ENCODE measurements at places on chromosomes 2 and 18.
A peak's percentile ranks its signal among the peaks of the same experiment; 100 is the strongest.

DNA sequence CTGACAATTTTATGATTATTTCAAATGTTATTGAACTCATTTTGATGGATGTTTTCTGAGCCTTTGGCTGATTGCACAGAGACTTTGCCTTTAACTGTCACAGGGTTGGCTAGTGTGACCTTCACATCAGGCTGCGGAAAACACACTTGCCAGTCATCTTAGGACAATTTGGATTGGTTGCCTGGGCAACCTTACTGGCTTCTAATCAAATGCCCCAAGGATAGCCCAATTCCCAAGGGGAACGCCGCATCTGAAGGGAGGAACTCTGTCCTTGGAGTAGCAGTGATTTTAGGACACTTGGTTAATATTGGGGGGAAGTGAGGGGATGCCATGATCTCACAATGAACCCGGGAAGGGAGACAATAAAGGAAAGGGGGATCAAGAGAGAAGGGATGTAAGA lies 29.5 kb downstream of the OSBPL6 start:
- DNase-seq, result no peak

DNA sequence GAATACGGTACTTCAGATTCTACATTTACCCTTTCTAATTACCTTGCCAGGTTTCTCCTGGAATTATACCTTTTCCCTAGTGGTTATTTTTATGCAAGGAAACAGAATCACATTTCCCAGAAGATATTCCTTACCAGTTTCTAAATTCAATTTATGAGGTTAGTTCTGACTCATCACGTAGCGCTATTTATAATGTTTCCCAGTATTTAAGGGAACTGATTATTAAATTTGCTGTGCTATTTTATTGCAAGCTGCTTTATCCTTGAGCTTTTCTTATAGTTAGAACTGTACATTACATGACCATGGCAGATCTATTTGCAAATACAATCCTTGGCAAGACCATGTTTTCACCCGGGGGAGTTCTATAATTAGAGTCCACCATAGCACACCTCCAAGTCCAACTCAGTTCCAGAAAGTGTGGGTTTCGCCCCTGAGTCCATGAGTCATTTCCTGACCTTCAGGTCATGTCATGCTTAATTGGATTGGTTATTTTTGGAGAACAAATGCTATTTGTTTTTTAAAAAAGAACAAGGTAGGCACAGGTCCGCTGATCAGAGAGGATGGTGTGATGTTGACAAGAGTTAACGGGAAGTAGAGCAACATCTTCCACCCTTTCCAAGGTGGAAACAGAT lies 126.6 kb downstream of the ZNF532 start:
- no peak for DNase-seq

GRCh38 chr2:27804146-27804545 lies 32.6 kb downstream of the MRPL33 start:
- no peak for DNase-seq

DNA sequence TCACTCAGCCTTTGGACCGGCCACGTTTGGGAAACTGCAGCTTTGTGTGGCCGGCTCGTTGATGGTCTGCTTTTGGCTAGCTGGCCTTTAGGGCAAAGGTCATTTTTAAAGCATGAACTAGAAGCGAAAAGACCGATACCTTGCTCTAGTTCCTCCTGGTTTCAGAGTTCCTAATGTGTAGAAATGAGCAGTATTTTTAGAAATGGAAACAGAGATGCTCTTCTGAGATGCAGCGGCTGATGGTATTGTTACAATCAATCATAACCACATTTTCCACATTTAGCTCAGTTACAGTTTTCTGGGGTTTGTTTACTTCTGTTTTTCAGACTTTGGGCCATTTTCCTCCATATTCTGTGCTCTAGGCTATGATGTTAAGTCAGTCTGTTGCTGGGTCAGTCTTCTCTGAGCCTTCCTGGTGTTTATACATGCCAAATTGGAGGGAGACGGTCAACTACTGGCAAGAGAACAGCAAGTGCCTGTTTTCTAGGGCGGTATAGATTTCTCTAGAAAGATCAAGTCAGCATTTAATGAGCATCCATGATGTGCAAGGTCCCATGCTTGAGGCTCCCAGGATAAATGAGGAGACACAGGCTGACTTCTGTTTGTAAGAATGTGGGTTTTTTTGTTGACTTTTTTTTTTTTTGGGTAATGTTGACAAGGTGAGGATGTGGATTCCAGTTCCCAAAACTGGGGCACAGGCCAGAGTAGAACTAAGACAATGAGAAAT lies 28.0 kb downstream of the RNF144A start:
- no peak for DNase-seq

DNA sequence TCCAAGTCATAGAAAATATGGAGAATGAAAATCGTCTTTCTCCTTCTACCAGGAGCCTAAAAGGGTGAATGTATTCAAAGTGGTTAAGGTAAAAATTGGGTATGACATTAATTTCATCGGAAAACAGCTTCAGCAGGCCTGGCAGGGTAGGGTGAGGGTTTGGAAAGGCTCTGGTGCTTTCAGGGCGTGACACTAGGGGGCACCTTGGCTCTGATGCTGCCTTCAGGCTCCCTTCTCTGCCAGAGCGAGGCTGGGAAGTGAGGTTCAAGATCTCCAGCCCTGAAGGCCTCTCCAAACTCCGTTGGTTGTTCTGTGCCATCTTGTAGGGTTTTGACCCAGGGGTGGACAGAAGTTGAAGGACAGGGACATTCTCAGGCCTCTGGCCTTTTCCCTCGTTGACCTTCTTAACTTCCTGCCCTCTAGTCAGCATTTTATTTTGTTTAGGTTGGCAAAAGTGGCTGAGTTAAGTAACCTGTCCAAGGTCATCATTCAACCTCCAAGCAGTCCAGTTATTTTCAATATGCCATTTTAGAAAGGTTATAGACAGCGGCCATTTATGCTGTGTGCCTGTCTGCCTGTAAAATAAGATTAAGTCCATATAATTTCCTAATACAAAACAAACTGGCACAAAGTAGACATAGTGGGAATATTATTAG lies 40.3 kb downstream of the EML6 start:
- peak; percentile 51 for DNase-seq

DNA sequence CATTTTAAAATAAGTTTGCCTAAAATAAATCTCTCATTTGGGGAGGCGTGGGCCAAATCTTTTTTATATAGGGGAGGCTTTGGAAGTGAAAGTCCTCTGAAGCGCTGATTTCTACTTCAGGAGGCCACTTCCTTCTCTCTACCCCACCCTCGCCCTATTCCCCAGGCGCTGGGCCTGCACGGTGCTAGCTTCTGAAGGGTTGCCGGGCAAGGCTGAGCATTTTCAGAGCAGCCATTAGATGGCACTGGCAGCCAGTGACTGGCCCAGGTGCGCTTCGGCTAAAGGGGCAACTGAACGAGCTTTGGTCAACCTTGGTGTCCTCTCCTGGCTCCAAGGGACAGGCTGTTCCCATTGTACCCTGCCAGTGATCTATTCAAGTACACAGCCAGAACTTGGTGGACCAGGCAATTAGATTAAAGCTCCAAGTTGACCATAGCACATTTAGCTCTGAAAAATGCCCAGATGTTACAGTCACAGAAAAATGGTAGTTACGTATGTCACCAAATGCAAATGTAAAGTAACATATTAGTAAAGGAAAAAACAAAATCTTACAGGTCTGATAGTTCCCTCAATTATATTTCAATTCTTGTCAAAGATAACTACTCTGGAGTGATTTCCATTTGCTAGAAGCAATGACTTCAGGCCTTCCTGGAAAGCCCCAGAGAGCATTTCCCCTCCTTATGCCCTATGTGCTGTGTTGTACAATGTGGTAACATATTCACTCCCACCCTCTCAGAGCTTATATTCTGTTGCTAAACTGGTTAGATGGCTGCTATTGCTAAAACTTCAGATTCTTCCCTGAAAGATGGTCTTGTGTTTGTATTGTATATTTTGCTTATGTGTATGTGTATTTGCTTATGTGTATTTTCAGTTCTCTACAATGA lies 2.1 kb downstream of the POMC start:
- peak; percentile 62 for DNase-seq

DNA sequence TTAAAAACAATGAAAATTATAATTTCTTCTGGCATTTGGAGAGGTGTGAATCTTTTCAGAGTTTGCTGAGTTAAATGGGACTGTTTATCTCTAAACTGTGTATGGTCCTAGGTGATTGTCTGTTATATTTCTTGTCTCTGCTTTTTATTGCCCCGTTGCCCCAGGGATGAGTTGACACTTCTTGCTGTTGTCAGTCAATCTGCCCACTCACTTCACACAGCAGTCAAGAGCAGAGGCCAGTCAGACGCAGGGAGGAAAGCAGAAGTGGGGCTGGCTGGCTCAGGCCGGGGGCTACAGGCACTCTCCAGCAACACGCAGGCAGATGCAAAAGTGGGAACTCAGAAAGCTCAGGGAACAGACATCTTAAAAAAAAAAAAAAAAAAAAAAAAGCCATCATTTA lies 365.2 kb downstream of the CLIP4 start:
- no peak for DNase-seq

DNA sequence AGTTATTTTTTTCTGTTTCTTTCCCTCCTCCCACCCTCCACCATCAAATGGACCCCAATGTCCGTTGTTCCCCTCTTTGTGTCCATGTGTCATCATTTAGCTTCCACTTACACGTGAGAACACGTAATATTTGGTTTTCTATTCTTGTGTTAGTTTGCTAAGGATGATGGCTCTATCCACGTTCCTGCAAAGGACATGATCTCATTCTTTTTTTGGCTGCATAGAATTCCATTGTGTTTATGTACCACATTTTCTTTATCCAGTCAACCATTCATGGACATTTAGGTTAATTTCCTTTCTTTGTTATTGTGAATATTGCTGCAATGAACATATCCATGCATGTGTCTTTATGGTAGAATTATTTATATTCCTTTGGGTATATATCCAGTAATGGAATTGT lies 91.3 kb upstream of the TNP1 start:
- no peak for DNase-seq

- no peak for DNase-seq
These were observed 31.4 kb downstream of the ZCCHC2 start for GRCh38 chr18:62554061-62554815.

GRCh38 chr2:18309188-18309587 lies 251.3 kb downstream of the RDH14 start:
- DNase-seq, result no peak

GRCh38 chr18:12455496-12455895 lies 47.8 kb downstream of the PRELID3A start:
- no peak for DNase-seq

- no peak for DNase-seq
These were observed 105.6 kb downstream of the XRCC5 start for GRCh38 chr2:216214768-216215167.

DNA sequence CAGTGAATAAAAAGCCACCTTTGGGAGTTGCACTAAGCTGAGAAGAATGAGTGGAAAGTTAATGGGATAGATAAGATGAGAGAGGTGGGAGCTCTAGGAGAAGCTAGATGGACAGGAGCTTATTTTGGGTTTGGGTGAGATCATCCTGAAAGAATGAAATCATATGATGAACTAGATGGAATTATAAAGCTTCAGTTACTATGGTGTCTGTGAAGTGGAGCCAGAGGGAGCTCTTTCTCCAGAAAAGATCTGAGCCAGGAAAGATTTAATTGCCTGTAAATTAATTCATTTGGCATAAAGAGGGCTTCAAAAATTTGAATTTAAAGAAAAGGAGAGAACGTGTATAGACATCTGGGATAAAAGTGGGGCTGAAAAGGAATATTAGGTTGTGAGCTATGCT lies 10.3 kb downstream of the DNAH6 start:
- no peak for DNase-seq

- DNase-seq, result no peak
These were observed 39.9 kb downstream of the MYO3B start for GRCh38 chr2:170217778-170218251.

DNA sequence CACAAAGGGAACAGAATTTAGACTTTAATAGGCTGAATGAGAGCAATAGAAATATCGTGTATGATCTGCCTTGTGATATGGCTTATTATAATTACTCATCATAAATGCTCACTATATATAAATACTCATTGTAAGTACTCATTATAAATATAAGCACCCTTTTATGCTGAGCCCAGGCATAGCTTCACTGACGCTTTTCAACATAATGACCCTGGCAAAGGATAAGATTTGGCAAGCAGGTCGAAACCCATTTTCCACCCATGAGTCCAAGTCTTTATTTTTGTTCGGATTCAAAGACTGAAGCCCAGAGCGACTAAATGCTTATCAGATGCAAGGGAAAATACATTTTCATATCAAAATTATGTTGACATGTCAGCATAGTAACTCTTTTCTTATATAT lies 500.4 kb downstream of the SLC4A3 start:
- DNase-seq, result no peak

- no peak for DNase-seq
These were observed 15.8 kb upstream of the AGXT start for GRCh38 chr2:240852671-240853314.

- no peak for DNase-seq
These were observed 471.4 kb downstream of the CMPK2 start for GRCh38 chr2:6394276-6394675.

DNA sequence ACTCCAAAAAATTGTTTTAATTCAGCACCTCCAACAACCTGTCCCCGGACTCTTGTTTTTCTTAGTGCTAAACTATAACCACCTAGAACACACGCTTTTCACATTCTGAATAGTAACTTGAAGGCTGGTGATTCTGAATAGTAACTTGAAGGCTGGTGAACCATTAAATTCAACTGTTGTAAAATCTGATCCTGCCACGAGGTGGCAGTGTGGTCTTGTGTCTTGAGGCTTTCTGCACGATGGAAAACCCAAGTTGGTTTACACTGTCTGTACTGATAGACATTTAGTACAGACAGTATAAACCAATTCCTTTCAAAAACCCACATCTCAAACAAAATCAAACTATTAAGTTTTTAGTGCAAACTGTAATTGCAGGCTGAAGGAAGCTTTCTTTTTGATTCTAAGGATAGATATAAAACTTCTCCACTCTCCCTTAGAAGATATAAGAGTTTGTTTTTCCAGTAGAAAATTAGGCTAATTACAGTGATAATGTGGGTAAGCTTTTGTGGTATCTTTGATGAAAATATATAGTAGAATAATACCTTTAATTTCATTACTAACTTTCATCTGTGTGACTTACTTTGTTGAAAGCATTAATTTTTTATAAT lies 57.6 kb downstream of the VAPA start:
- DNase-seq, result peak; percentile 73

GRCh38 chr18:36590621-36591580 lies 237.9 kb downstream of the TPGS2 start:
- DNase-seq, result no peak

DNA sequence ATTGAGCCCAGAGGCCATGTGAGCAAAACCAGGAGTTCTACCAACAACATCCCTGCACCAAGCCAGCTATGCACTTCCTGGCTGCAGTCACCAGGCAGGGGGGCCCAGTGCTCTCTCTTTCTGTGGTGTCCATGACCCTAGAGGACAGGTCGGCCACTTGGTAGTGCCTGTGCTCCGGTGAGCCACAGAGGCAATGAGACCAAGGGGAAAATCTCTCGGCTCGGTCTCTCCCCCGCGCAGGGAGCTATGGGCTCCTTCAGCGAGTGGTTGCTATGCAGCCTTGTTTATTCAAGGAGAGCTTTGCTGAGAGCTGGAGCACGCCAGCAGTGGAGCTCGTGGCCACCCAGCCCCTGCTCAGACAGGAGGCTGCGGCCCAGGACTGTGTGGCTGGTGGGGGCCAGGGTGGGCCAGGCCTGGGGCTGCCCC lies at the start of gene TOGARAM2:
TOGARAM2 (plus strand) TSS at position 283 of the 426 bp plus-strand sequence. CDS start 13,537 bp downstream, outside the sequence.
- DNase-seq, result no peak
